ENCODE measurements at places on chromosomes 11 and 22.

GRCh38 chr11:75072582-75072981 is 24.1 kb downstream of the OR2AT4 start:
- DNase-seq: no peak

DNA sequence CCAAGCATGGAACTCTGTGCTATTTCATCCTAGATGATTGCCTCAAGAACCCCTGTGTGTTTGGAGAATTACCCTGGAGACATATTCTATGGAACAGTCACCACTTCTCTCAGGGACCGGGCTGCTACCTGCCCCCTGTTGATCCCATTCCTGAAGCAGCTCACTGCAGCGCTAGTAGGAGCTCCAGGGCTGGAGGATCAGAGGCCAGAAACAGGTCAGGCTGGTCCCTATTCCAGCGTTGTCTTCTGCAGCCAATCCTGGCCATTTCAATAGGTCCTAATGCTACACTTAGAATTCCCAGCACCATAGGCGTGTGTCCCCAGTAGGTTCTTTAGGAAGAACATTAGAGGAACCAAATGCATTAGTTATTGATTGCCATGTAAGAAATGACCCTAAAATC is 48.9 kb downstream of the BTG4 start:
- no peak for DNase-seq

GRCh38 chr11:22084564-22084963 is 108.3 kb upstream of the ANO5 start:
- no peak for DNase-seq

- peak; percentile 89 for DNase-seq
Measured at GRCh38 chr22:50146439-50147238, 23.9 kb upstream of the PANX2 start.

DNA sequence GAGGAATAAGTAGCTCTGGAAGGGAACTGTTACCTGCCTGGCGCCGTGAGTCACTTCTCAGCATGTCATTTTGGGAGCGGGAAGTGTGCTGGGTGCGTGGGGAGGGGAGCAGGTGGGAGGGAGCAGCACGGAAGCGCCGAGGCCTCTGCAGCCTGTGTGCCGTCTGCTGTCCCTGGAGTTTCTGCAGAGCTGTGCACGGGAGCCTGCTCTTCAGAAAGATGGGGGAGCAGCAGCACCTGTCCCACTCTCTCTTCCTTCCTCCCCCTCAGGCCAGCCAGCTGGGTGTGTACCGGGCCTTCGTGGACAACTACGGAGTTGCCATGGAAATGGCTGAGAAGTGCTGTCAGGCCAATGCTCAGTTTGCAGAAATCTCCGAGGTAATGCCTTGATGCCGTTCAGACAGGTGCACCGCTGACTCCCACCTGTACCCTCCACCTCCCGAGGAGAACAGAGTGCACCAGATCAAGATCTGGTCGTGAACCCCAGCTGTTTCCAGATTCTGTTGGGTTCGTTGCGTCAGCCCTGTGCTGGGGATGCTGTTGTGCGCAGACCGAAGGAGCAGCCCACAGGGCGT is 87.9 kb downstream of the BCR start:
- DNase-seq: no peak

DNA sequence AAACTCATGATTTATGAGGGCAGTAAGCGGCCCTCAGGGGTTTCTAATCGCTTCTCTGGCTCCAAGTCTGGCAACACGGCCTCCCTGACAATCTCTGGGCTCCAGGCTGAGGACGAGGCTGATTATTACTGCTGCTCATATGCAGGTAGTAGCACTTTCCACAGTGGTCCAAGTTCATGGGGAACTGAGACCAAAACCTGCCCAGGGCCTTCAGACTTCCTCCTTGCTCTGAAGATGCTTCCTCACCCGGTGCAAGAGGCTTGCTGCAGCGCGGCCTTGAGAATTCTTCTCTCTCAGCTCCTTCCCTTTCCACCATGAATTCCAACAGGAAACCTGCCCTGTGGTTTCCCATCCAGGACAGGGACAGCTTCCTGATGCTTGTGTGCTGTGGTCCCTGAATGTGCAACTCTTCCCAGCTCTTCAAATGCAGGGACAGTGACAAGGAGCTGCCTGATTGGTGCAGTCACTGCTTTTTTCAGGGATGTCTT is 53.9 kb downstream of the GGTLC2 start:
- DNase-seq: no peak

- no peak for DNase-seq
Measured at GRCh38 chr11:130160498-130161155, 1.0 kb downstream of the ST14 start.

GRCh38 chr11:33317662-33318061 is 60.5 kb downstream of the HIPK3 start:
- DNase-seq: no peak

- DNase-seq: peak; percentile 93
Measured at GRCh38 chr22:38505541-38506117, 482 bp downstream of the DDX17 start.

GRCh38 chr11:88327061-88327460 is 10.5 kb downstream of the CTSC start:
- DNase-seq: no peak

DNA sequence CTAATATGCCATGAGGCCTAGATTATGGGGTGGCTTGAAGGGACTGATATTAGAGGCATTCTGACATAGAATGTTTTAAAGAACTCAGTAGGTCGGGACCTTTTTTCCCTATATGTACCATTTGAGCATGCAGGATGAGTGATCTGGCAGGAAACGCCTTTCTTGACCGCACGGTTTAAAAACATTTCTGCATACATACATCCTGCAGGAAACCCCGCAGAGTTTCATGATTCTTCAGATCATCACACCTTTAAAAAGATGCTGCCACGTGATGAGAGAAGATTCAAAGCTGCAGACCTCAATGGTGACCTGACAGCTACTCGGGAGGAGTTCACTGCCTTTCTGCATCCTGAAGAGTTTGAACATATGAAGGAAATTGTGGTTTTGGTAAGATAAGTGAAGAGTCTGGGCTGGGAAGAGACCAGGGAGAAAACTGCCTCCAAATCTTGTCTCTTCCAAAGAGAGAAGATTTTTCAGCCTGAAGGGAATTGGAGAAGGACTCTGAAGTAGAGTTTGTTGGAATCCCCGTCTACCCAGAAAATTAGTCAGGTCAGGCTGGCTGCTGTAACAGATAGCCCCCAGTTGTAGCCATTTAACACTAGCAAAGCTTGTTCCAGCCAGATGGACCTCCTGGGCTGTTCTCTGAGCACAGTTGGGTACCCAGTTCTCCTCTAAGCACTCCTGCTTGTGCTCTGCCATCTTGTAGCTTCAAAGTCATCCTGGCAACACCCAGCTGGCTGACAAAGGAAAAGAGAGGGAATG is 7.4 kb downstream of the RCN1 start:
- DNase-seq: no peak

DNA sequence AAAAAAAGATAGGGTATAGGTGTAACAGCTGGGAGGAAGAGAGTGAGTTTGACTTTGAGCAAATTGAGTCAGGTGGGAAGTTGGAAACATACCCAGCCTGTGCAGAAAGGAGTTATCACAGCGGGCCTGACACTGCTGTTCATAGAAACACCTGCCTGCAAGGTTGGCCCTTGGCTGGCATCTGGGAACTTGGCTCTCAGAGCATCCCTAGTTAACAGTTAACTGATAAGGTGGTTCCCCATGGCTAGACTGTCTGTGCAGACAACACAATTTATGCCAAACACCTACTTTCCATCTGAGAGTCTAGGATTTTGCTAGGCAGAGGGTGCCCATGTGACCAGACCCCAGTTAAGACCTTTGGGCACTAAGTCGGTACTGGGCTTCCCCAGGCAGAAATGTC is 31.4 kb downstream of the ADAMTS8 start:
- no peak for DNase-seq

GRCh38 chr11:107562647-107563208 is 2.8 kb downstream of the ALKBH8 start:
- DNase-seq: no peak

- DNase-seq: no peak
Measured at GRCh38 chr22:30500628-30501027, 4.9 kb downstream of the SEC14L4 start.

DNA sequence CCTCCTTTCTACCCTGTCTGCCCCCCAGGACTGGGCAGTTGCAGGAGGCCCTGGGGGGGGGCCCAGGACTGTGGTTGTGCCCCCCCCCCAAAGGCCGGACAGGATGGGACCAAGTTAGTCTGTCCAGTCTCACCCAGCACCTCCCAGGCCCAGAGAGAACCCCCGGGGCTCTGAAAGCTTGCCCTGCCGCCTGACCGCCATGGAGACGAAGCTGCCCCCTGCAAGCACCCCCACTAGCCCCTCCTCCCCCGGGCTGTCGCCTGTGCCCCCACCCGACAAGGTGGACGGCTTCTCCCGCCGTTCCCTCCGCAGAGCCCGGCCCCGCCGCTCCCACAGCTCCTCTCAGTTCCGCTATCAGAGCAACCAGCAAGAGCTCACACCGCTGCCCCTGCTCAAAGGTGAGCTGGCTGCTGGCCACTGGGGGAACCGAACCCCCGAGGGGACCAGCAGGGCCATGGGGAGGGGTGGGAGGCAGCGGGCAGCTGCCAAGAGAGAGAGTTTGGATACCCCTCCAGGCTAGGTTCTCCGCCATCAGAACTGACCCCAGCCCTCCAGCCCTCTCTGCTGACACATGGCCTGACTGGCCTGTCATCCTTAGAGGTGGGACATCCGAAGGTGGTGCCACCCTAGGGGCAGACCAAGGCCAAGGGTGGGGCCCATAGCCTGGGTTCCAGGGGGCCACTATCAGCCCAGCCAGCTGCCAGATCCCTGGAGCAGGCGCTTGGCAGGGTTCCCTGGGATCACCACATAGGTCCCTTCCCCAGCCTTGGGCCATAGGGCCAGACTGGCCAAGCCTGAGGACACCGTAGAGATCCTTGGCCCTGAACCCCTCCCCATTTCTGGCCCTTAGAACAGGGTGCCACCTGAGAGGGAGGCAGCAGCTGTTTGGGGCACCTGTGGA is 1.3 kb downstream of the PPP2R5B start:
- DNase-seq: no peak

DNA sequence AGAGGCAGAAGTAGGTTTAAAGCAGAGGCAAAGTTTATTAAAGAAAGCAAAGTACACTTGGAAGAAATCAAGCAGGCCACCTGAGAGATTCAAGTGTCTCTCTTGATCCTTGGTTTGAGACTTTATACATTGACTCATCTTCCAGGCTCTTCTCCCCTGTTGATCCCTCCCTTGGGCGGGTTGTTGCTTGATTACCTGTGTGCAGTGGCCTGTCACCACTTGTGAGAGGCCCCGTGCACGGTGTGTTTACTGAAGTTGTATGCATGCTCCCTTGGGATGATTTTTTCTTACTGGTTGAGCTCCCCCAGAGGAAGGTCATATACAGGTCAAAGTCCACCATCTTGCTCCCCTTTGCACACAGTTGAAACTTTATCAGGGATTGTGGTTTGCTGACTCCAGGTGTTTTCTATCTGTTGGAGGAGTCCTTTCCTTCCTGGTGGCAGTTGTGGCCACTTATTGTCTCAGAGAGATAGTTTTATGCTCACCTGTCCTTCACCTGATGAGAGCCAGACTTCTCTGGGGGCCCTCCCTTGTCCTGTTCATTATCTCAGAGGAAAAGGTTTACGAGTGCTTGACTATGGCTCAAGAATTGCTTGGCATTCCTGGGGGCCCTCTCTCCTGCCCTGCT is 16.3 kb upstream of the RBMXL2 start:
- DNase-seq: no peak

Measured in posterior vena cava (tissue), 2 donors.